Progenitor cell of endocrine pancreas (in vitro differentiated cells): ENCODE measurements at places on chromosomes 12 and 14.

DNA sequence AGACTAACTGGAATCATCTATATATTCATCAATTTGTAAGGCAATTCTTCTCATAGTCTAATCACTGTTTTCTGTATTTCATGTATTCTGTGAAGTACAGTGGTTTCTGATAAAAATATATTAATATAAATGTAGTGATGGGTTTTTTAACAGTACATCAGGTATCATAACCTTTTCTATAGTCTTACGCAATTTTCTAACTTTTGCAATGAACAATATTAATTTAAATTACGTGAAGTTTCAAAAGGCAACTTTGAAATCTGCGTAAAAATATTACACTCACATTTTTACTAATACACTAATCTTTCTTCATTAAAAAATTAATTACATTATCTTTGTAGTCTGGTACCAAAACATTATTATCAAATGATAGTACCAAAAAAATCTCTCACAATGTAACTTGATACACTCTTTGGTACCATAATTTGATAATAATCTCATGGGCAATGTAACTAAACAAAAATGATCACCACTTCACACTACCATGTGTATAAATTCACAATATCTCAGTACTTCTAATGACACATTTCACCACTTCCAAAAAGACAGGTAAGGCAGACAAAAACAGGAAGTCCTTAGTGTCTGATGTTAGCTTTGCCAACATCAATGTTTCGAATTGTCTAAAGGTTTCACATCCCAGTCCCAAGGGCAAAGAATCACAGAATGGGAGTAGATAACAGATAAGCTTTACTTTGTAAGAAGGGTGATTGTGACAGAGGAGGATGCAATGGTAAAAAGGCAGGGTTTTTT, 8.7 kb downstream of the DNAI7 start:
- DNase-seq = no peak

DNA sequence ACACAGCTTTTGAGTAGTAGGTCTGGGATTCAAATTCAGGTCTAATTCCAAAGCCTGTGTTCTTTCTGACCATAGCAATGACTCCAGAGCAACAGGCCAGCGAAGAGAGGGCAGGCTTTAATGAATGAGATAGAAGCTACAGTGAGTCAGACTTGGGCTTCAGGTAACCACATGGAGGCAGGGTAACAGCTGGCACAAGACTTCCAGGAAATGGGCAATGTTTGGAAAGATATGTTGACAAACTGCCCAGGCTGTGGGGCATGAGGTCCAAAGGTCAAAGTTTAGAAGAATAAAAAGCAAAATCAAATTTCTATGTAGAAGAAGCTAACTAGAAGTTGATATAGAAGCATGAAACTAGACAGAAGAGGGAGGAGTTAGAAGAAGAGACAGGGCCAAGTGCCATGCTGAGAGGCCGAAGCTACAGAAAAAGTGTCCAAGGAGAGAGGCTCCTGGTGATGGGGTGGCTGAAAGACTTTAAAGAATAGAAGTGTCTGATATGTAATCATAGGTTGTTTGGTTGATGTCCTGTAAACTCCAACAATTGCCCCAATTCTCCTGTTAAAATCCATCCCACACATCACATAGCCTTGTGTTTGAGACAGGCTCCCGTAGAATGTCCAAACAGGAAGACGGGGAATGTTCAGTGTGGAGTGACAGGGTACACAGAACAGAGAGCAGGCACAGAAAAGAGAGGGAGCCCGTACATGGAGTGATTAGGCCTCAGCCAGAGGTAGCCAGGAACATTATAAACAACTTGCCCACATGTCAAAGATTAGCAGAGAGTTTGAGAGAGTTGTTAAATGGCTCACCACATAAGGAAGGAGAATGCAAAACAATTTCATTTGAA, 384.7 kb downstream of the CCDC91 start:
- DNase-seq = no peak

- no peak for DNase-seq
Measured at GRCh38 chr14:50173891-50174290, 57.5 kb downstream of the SOS2 start.

DNA sequence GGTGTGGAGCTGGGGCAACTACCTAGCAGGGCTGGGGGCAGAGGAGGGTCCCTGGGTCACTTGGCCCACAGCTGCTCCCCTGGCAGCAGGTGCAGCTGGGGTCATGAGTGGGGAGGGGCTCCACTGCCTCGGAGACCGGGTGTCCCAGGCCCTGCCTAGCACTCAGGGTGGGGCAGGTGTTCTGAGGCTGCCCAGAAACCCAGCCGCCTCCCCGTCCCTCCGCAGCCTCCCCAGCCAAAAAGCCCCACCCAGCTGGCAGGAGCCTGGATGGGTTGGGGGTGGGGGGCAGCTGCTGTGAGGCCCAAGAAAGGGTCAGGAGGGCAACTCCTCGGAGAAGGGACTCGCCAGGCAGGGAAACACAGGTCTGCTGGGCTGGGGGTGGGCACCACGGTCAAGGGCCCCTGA, 11.2 kb downstream of the AHNAK2 start:
- no peak for DNase-seq

DNA sequence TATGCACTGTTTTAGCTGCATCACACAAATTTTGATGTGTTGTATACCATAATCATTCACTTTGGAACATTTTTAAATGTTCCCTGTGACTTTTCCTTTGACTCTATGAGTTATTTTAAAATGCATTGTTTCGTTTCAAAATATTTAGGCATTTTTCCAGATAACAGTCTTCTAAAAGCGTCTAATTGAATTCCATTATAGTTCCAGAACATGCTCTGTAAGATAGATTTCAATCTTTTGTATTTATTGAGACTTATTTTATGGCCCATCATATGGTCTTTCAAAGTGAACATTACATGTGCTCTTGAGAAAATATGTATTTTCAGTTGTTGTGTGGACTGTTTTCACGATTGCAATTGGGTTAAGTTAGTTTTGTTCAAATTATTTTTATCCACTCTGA, 98.7 kb upstream of the ARHGAP5 start:
- no peak for DNase-seq

GRCh38 chr12:95614390-95614982, 63.2 kb upstream of the USP44 start:
- DNase-seq = no peak

GRCh38 chr12:43362910-43363694, 188.9 kb downstream of the ADAMTS20 start:
- DNase-seq = no peak
